Stimulated activated CD8-positive, alpha-beta memory T cell treated with anti-CD3 and anti-CD28 coated beads, Interleukin-7, amount 100 ng/mL, for 4 hours (primary cell): ENCODE measurements at places on chromosomes 5 and 9.

- DNase-seq = no peak
Measured at GRCh38 chr9:33785914-33786313, 9.4 kb upstream of the PRSS3 start.

GRCh38 chr5:122077366-122078115 is 518 bp downstream of the LOX start:
- DNase-seq = no peak

DNA sequence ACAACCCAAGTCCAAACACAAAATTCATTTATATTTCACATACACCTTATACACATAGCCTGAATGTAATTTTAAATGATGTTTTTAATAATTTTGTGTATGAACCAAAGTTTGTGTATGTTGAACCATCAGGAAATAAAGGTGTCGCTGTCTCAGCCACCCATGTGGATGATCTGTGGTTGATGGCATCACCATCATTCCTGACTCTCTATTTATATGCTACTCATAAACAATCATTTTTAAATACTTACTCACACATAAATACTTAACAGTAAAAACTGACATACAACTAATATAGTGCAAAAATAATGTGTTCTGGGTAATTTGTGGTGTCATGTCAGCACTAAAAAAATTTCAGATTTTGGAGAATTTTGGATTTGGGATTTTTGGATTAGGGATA is 38.4 kb downstream of the SMC5 start:
- DNase-seq = no peak

GRCh38 chr5:149778303-149779123 is 48.4 kb downstream of the PPARGC1B start:
- DNase-seq = no peak

- DNase-seq = no peak
Measured at GRCh38 chr5:175201393-175201792, 242.6 kb downstream of the DRD1 start.
